ENCODE measurements at places on chromosomes 4 and X. TPM values are rescaled to one million over a fixed set of nuclear protein-coding genes. Genes with fewer than 3 reads are reported as not detected.

The ATP1B4 gene
- 0.74 TPM for total RNA-seq

DNA sequence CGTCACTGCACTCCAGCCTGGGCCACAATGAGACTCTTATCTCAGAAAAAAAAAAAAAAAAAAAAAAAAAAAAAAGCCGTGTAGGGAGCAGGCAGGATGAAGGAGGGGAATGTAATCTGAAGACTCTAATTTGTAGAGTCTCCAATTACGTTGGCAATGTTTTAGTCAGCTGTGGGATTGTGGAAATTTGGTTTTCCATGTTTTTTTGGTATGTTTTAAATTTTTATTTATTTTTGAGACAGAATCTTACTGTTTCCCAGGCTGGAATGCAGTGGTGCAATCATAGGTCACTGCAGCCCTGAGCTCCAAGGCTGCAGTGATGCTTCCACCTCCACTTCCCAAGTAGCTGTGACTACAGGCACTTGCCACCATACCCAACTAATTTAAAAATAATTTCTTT lies 56.5 kb downstream of the NSD2 start:
- DNase-seq = no peak

GRCh38 chr4:6983544-6984142 lies 59.5 kb upstream of the TADA2B start:
- no peak for DNase-seq

The STARD8 gene
- 14.0 TPM for total RNA-seq

The UGT2B15 gene
- not detected for total RNA-seq

The CPZ gene
- 26.3 TPM for total RNA-seq

DNA sequence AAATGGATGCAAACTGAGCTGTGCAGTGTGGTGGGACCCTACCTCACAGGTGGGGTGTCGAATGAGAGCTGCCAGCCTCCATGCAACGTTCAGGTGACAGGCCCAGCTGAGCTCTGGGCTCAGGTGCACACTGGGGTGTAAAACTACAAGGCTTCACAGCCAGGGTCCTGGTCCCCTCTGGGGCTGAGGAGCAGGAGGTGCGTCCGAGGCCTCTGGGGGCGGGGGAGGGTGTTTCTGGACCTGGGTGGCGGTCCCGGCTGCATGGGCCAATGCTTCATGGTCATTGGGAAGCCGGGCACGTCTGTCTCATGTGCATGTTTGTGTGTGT lies 26.5 kb upstream of the SORCS2 start:
- DNase-seq = no peak

- no peak for DNase-seq
These were observed 9.5 kb upstream of the CTBP1 start for GRCh38 chr4:1258457-1258856.

DNA sequence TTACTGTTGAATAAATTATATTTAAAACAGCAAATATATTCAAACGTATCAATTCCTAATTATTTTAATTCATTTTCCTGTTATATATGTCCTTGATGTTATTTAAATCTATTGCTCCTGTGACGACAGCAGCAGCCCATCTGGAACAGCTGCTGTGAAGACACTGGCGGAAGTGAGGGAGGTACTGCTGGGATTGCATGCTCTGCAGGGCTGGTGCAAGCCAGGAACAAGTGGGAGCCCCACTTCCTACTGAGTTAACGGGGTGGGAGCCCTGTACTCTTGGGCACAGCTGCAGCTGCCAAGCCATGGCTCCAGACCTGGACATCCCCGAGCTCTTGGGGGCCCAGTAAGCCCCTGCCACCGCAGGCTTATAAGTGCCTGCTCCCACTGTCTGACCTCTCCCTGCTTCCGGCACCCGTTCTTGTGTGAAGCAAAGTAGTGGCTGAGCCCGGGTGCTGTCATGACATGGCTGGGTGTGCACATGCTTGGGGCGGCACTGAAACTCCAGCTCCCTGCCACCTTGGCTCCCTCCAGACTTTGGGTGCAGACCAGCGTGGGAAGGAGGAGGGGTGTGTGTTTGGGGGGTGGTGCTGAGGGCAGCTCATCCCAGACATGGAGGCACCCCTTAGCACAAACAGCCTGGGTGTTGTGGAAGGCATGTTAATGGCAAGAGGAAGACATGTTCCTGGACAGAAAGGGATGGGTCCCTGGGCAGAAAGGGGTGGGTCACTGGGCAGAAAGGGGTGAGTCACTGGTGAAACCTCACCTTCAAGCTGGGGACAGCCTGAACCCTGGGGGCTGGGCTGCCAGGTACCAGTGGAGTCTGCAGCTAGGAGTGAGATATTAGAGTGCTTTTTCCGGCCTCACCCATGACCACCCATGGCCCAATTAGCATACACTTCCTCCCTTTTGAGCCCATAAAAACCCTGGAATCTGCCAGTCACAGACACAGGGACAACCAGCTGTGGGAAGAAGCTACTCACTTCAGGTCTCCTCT lies 1981.3 kb upstream of the IGFBP7 start:
- no peak for DNase-seq

DNA sequence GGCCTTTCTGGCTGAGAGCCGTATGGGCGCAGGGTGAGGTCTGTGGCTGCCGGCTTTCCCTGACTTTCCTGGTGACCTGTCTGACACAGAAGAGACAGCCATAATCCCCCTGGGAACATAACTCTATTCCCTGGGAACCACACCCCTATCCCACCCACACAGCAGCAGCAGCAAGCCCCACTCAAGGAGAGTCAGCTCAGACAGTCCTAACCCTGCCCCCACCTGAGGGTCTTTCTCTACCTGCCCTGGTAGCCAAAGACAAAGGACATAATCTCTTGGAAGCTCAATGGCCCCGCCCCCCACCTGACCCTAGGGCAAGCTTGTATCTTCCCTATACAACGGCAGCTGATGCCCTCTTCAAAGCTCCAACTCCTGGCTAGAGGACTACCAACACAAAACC lies 74.6 kb downstream of the PABPC4L start:
- DNase-seq = no peak

DNA sequence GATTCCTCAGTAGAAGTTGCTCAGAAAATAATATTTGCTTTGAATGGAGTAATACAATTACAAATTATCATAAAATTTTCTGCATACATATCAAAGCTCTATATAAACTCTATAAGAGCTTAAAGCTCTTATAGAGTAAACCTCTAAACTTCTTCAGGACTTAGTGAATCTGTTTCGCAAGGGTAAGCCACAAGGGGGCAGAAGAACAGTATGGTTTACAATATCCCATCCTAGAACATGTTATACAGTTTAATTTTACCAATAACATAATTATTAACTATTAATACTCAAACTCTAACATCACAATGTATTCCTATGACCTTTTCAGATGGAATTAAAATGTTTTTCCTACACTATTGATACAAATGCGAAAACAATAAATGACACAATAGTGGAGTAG lies 33.8 kb upstream of the SPANXN1 start:
- no peak for DNase-seq

DNA sequence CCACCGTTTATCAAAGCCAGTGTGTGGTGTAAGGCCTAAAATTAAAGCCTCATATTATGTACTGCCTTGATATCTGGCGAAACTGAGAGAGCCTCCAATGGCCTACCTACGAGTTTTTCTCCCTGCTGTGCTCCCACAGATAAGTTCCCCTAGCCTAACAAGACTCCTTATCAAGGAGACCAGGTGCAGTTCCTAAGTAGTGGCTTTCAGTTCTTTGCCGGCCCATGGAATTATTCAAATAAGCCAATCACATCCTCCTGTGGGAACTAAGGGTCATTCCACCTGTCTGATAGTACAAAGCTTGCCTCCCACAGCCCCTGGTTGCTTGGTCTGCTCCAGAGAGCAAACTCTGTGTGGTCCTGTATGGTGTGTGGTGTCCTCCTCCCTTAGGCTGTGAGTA lies 99.8 kb upstream of the TEX13C start:
- DNase-seq = no peak

DNA sequence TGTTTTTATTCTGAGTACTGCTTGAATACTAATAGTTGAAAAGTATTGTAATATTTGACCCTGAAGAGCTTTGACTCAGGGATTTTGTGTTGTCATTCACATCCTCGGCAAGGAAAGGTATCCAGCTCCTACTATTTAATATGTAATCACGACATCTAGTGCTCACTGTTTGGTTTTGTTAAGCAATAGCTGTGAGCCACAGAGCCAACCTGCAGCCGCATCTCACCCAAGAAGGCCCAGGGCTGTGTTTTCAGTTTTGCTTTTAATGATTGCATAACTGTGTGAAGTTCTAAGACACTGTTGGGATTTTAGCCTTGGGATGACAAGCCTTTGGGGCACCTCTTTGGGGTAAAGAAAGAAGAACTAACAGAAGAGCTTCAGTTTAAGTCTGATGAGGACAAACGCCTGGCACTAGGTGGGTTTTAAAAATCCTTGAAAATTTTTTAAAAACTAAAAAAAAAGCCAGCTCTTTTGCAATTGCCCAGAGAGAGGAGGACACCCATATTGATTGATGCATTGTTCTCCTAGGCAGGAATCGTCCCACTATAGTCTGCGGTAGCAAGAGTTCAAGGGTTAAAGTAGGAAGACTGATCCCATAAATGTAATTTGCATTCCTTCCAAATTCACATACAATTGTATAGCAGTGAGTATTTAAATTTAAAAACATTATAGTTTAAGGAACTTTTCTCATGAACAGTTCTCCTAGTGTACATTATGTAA lies 157.8 kb downstream of the RELL1 start:
- DNase-seq = no peak

Data from vagina (tissue), 2 donors.